ENCODE measurements at places on chromosomes 3 and 15.

- no peak for DNase-seq
Observed at GRCh38 chr3:62261121-62261520, 112.2 kb downstream of the FEZF2 start.

GRCh38 chr3:163622384-163622783 is 1455.9 kb downstream of the SI start:
- DNase-seq, result no peak

DNA sequence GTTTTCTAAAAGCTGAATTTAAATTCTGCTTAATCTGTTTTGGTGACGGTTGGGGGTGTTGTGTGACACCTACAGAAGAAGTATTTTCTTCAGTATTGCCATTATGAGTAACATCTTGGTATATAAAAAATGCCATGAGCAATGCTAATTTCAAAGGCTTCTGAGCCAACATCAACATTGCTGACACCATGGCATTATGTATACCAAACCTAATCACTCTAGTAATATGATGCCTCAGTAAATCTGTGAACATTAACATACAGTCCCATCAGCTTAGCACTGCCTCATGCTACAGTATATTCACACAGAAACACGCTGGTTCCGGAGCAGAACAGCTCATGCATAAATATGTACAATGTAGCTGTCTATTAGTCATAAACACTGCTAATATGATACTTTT is 75.8 kb downstream of the ZPLD1 start:
- DNase-seq, result no peak

DNA sequence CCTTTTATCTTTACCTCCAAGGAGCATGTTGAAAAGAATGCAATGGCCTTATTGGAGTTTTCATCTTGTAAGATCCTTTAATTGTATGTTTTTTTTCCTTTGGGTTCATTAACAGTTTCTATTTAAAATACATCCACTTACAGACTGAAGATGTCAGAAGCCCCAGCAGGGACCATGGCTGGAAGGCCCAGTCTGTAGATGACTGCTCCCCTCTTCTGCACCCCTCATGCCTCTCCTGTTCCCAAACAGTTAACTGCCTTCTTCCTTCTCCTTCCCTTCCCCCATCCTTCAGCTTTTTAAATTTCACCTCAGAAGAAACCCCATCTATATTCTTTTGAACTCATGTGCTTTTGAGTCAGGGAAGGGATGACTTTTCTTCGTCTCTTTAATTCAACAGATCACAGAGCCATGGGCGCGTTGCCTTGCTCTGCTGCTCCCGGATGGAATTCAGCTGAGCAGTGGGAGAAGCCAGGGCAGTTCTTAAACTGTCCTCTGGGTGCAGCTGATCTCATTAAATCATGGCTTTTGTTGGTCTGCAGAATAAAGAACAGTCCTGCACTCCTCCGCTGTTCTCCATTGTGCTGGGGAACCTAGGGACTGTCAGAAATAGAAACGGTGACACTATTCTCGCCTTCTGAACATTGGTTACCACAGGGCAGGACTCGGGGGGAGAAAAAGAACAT is 71.5 kb upstream of the EIF1B start:
- DNase-seq, result peak; percentile 47

DNA sequence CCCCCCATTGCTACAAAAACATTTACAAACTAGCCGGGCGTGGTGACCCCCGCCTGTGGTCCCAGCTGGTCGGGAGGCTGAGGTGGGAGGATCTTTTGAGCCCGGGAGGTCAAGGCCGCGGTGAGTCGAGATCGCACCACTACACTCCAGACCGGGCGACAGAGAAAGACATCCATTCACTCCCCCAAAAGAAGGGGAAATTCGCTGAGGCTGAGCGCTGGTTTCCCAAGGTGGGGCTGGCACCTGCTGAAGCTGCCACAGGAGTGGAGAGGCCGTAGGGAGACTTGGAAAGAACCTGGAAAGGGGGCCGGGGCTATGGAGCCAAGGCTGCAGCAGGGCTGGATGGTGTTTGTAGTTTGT is 732 bp upstream of the CRTC3 start:
- no peak for DNase-seq

DNA sequence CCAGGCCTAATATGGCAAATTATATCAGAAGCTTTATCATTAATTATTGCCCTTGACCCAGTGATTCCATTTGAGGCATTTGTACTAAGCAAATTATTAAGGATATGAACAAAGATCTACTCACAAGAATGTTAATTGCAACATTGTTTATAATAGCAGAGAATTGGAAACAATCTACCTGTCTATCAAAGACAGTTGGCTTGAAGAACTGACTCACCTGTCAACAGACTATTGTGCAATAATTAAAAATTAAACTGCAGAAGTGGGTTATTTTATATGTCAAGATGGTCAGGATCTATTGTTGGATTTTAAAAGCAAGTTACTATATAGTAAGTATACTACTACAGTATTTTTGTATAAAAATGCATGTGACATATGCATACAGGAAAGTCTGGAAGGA is 6.7 kb upstream of the FETUB start:
- DNase-seq, result no peak

- no peak for DNase-seq
Observed at GRCh38 chr15:69456208-69457166, 3.9 kb downstream of the RPLP1 start.

- DNase-seq, result no peak
Observed at GRCh38 chr3:101279162-101279561, 41.2 kb downstream of the IMPG2 start.

GRCh38 chr3:172675441-172676193 is 35.2 kb downstream of the NCEH1 start:
- peak; percentile 54 for DNase-seq

GRCh38 chr15:78061963-78062427 is 15.5 kb downstream of the TBC1D2B start:
- no peak for DNase-seq

GRCh38 chr3:152574461-152575079 is 260.4 kb upstream of the P2RY1 start:
- DNase-seq, result peak; percentile 84

GRCh38 chr15:77599899-77600298 is 32.8 kb downstream of the LINGO1 start:
- peak; percentile 74 for DNase-seq

GRCh38 chr3:150055332-150055731 is 84.6 kb upstream of the PFN2 start:
- DNase-seq, result no peak

GRCh38 chr15:92749216-92749615 is 93.6 kb upstream of the FAM174B start:
- DNase-seq, result no peak

- DNase-seq, result peak; percentile 73
Observed at GRCh38 chr15:52485290-52485689, 43.4 kb downstream of the MYO5A start.

DNA sequence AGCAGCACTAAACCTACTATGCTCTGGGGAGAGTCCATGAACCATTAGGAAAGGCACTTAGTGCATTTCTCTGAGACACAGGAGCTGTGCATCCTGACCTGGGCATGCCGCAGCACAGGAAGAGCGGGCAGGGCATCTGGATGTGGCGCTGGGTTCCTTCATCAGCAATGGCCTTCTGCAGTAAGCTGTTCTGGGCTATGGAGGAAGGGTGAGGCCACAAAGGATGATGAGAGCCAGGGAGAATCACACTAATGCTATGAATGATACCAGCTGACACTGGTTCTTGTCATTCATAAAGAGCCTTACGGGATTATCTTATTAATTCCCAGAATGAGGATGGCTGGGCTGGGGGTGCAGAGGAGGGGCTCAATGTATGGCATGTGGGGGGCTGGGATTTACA is 12.7 kb upstream of the SCN10A start:
- DNase-seq, result no peak

DNA sequence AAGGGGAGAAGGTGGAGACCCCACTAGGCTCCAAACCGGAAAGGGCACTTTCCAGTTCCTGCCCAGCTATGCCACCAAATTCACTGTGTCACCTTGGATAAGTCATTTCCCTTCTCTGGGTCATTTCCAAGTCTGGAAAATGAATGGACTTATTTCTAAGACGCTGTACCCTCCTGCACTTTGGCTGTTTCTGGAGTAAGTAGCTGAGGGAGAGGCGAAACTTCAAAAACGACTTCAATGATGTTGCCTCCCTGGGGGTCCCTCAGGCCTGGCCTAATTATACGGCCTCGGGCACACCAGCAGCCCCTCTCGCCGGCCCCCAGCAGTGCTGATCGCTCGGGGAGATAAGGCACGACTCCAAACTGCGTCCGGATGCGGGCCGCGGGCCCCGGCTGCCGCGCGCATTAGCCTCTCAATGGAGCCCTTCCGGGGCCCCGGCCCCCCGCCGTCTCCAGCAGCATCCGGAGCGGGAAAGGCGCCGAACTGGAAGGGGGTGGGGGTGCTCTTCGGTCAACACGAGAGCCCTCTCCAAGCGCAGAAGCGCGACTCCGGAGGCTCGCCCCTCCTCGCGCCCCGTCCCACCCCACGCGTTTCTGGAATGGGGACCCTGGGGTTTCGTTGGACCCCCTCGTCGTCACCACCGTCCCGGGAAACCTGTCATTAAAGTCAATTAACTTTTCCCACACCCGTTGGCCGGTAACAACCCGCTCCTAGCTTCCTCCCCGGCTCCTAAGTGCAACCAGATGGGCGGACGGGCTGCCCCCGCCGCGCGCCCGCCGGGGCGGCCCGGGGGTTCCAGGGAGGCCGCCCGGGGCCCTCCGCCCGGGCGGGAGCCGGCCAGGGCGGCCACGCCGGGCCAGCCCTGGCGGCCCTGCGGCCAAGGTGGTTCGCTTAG is 4.8 kb downstream of the HES1 start:
- DNase-seq, result no peak

DNA sequence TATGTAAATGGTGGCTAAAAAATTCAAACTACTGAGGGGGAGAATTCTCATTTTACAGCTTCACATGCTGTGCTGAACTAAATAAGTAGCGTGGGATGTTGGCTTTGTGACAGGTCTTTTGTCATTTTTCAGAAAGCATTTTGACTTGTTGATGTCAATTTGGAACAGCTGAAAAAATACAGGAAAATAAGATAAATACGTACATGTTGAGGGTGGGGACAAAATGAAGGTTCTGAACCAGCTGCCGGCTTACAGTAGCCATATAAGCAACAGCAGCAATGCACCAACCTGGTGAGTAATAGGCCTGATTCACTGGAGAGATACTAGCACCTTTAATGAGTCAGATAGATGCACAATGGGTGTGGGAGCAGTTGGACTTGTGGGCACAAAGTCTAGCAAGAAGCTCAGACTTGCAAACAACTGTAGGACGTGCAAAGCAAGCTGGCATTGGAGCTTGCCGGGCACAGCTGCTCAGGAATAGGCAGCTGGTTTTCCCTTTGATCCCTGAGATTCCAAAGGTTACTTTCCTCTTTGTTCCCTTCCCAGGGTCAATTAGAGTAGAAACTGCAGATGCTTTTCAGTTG is 12.9 kb downstream of the B3GNT5 start:
- DNase-seq, result no peak

DNA sequence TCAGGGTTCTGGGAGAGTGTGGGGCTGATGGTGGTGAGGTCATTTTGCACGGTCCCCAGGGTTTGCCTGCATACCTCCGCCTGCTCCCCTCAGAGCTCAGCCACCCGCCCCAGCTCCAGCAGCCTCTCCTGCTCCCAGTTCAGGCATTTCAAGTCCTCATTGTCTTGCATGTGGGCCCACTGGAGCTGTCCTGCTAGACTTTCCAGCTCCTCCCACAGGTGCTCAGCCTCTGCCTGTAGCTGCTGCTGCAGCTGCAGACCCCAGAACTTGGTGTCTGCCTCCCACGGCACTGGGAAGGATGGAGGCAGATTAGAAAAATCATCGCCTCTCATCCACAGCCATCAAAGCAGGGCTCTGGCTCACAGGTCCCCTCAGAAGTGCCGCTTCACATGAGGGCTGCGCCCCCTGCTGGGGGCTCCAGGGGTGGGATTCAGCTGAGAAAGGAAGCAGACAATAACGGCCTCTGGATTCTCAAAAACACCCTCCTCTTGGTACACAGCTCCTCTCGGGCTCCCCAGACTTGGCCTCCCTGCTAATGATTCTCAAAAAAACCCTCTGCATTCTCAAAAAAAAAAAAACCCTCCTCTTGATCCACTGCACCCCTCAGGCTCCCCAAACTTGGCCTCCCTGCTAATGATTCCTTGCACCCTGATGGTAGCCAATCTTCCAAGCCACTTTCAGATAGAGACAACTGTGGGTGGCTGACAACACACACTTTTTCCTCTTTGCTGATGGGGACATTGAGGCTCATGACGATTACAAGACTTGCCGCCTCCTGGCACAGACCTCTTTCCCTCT is 89.3 kb upstream of the C2CD4B start:
- DNase-seq, result peak; percentile 1

- DNase-seq, result peak; percentile 36
Observed at GRCh38 chr15:66733976-66734375, 31.9 kb downstream of the SMAD6 start.

- DNase-seq, result peak; percentile 98
Observed at GRCh38 chr15:64856429-64857145, 14.9 kb downstream of the PLEKHO2 start.

- DNase-seq, result no peak
Observed at GRCh38 chr3:186469525-186469924, 74.7 kb downstream of the CRYGS start.

- no peak for DNase-seq
Observed at GRCh38 chr3:45548681-45549075, 45.9 kb upstream of the LIMD1 start.

- DNase-seq, result no peak
Observed at GRCh38 chr3:51828297-51828696, 33.1 kb upstream of the IQCF2 start.

DNA sequence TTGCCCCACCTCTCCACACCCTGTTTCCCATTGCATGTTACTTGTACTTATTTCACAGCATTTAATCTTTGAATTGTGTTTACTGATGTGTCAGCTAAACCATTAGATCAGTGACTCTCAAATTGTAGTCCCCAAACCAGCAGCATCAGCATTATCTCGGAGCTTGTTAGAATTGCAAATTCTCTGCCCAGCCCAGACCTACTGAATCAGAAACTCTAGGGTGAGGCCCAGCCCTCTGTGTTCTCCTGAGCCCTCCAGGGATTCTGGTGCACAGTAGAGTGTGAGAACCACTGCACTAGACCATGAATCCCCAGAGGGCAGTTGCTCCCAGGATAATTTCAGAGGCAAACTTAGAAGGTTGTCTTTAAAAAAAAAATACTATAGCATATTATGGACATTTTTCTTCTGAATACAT is 13.0 kb downstream of the PLD1 start:
- DNase-seq, result no peak

DNA sequence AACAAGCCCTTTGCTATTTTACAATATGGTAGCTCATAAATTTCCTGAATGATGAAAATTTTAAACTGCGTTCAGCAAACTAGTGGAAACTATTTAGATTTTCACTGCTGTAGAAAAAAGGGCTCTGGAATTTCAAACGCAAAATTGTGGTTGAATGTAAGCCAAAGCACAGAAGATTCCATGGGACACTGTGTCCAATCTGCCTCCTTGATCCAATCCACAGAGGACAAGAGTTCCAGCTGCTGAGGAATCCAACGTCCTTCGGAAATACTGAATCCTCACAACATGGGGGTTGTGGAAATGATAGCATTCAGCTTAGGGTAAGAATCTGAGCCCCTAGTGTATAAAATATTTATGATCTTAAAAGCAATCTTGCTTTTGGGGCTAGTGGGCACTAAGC is 161.0 kb downstream of the PLD1 start:
- no peak for DNase-seq
